ENCODE measurements at places on chromosomes 13 and 19.

DNA sequence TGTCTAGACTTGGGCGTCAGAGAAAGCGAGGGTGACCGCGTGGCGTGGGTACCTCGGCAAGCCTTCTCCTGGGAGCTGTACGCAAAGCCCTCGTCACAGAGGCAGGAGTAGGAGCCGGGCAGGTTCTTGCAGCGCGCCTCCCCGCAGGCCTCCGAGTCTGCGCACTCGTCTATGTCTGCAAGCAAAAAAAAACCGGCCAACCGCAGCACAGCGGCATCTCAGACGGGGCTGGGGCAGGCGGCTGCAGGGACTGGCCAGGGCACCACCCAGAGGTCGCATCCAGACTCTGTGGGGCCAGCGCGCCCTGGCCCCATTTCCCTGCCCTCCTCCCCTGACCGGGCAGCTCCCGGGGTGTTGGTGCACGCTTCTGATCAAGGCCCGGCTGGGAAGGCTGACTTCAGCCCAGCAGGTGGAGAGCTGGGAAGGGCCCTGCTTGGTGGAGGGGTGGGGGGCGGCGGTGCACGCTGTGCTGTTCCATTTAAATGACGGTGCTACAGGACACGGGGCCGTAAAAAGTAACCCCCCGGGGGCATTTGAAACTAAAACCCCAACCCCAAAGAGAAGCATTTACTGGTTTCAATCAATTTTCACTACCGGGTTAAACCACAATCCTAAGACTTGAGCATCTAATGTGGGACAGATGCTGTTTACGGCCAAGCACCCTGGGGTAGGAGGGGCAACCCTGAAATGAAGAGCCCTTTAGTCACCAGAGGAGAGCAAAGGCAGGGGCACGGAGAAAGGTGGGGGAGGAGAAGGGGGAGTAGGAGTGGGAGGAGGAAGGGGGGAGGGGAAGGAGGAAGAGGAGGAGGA, 28.2 kb downstream of the GAS6 start:
- DNase-seq: peak; percentile 91

- DNase-seq: no peak
These were observed 57.9 kb downstream of the SMARCA4 start for GRCh38 chr19:11018763-11019162.

DNA sequence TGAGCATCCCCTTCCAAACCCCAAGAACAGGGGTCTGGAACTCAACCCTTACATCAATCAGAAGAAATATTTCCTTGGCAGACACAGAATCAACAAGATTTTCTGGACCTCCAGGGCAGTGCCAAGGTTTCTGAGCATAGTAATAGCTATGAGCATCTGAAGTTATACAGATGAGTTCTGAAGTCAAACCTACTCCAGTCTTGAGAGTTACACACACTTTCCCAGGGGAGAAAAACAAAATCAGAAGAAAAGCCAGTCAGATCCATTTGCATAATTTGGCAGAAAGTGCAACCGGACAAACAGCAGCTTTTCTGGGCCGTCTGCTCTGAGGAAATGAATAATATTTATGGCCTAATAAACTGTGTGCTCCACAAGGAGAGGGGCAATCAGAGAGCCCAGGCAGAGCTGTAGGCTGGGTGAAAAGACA, 93.1 kb downstream of the KL start:
- peak; percentile 66 for DNase-seq

GRCh38 chr13:51500687-51501086, 47.9 kb upstream of the INTS6 start:
- DNase-seq: no peak

- DNase-seq: no peak
These were observed 16.9 kb downstream of the KLF12 start for GRCh38 chr13:74117207-74117705.

DNA sequence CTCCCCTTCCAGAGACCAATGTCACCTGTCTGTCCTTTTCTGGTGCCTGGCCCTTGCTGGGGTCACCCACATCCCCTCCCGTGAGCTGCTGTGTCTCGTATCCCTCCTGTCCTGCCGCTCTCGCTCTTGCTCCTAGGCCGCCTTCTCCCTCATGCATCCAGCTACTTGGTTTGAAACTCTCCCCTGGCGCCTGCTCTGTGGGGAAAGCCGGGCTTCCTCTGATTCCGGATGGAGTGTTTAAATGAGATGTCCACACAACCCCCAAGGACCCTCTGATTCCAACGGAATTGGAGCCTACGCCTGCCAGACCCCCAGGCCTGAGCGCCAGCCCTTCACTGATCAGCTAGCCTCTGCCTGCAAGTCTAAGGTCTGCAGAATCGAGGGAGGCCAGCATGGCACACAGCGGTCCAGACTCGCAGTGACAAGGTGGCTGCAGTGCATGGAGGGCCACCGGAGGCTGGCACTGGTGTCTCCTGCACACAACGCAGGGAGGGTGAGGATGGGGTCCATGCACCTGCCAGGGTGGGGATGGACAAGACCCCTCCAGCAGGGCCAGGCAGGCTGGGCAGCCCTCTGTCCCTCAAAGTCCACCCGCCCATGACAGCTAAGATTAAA, 47.2 kb downstream of the RFX2 start:
- DNase-seq: no peak

- no peak for DNase-seq
These were observed 22.0 kb downstream of the NOTCH3 start for GRCh38 chr19:15178629-15179308.

DNA sequence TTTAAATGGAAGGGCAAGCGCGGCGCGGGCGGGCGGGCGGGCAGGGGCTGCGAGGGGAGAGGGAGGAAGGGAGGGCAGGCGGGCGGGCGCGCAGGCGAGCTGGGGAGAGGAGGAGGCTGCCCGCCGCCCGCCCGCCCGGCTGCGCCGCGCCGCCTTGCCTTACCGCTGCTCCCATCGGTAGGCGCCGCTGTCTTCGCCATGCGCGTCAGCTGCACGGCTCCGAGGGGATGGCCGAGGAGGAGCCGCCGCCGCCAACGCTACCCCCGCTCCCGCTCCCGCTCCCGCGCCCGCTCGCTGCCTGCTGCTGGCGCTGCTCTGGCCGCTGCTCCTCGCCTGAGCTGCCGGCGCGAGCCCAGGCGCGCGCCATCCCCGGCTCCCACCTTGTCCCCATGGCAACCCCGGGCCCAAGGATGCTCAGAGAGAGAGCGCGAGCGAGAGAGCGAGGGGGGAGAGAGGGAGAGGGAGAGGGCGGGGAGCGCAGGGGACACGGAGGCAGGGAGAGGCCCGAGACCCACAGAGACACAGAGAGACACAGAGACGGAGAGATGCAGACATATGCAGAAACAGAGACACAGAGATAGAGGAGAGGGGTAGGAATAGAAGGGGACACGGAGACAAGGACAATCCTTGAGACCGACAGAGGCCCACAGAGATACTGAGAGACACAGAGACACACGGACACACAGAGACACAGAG, 40.3 kb downstream of the DEDD2 start:
- peak; percentile 66 for DNase-seq

- DNase-seq: no peak
These were observed 13.5 kb downstream of the OR10H4 start for GRCh38 chr19:15962319-15962718.

- DNase-seq: no peak
These were observed 25.3 kb upstream of the RNASEH2B start for GRCh38 chr13:50884265-50884664.

DNA sequence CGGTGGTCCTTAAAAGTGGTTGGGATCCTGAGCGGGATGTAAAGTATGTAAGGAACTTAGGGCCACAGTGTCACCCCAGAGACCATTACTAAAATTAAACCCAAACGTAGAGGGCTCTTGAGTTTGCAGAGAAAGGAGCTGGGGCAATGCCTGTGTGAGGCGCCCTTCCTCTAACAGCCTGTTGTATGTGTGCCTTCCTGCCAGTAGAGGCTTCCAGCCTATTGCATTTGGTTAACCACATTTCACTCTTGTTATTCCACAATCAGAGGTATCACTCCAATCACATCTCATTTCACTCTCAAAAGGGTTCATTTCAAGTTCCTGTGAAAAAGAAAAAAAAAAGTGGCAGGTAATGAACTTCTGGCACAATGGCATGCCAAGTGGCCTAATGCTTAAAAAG, 29.4 kb downstream of the DIAPH3 start:
- peak; percentile 21 for DNase-seq

- peak; percentile 64 for DNase-seq
These were observed 24.7 kb upstream of the SPATA13 start for GRCh38 chr13:24135674-24136300.

- peak; percentile 74 for DNase-seq
These were observed 60.1 kb upstream of the AKAP11 start for GRCh38 chr13:42211704-42212464.

- no peak for DNase-seq
These were observed 97.9 kb downstream of the GGACT start for GRCh38 chr13:100490692-100491091.

Data from fibroblast of mammary gland (primary cell).